Epithelial cell of alveolus of lung (primary cell): ENCODE measurements at places on chromosomes 1 and 21. TPM values are rescaled to one million over a fixed set of nuclear protein-coding genes. Genes with fewer than 3 reads are reported as not detected.

Gene CHIA
- total RNA-seq = not detected in 2 replicates

Gene PRKAA2
- total RNA-seq = 1.7 and 2.5 TPM in 2 replicates

Gene GBP1
- 22.9 and 38.1 TPM in 2 replicates for total RNA-seq

Gene S100A5
- total RNA-seq = not detected in 2 replicates
